Pancreas (tissue), 10 donors: ENCODE measurements at places on chromosomes 13 and 19. TPM values are rescaled to one million over a fixed set of nuclear protein-coding genes. Genes with fewer than 3 reads are reported as not detected.

GRCh38 chr13:49220036-49220855 is at the start of gene MLNR:
TSS of gene MLNR (plus strand) at chr13:49220338. CDS start at chr13:49220338, 0 bp downstream.
- no peak for DNase-seq

- DNase-seq, result no peak
Observed at GRCh38 chr19:51029718-51030117, 3.3 kb upstream of the KLK11 start.

- no peak for DNase-seq
Observed at GRCh38 chr13:109274188-109274821, 512.1 kb downstream of the IRS2 start.

Gene FFAR2
- not detected for total RNA-seq

Gene FUZ
- 8.8 TPM for total RNA-seq

Gene PPP2R1A
- total RNA-seq, result 82.7 TPM

DNA sequence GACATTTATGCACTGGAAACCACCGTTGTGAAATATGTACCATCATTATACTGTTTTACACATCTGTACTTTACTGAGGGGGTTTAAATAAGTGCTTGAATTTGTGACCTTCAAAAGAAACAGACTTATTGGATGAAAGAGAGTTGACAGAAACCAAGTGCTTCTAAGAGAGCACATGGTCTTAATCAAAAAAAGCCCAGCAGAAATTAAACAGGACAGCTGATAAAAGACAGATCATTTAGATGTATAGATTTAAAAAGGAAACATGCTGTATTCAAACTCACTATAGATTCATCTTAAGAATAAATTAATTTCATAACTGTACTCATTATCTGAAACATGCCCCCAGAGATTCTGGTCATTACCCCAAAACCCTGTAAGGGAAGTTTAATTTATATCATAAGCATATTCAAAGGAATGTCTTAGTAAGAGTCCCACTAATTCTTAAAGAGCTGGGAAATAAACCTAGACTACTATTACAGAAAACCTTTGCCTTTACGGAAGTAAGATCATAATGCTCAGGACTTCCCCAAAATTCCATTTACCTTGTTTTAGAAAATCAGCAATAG is 421.8 kb downstream of the DCT start:
- DNase-seq, result no peak

Gene PRKCG
- total RNA-seq, result 0.18 TPM

Gene SHC2
- total RNA-seq, result 76.2 TPM

- DNase-seq, result no peak
Observed at GRCh38 chr19:4521888-4522242, 3.6 kb upstream of the PLIN4 start.

DNA sequence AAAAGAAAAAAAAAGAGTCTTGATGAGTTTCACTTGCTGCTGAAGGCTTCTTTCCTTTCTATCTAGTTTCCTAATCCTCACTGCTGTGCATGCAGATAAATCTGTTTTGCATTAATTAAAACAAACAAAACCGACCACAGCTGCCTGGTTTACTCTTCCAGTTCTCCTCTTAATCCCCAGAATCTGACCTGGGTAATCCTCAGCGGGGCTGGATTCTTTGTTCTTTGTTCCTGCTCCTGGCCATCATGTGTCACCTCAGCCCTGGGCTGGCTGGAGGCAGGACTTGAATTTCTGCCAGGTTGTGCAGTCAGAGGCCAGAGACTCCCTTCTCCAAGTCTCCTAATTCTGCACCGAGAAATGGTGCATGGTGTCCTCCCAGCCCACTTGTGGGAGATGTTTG is 52.2 kb upstream of the CYP4F8 start:
- DNase-seq, result no peak

Gene CABP5
- not detected for total RNA-seq

DNA sequence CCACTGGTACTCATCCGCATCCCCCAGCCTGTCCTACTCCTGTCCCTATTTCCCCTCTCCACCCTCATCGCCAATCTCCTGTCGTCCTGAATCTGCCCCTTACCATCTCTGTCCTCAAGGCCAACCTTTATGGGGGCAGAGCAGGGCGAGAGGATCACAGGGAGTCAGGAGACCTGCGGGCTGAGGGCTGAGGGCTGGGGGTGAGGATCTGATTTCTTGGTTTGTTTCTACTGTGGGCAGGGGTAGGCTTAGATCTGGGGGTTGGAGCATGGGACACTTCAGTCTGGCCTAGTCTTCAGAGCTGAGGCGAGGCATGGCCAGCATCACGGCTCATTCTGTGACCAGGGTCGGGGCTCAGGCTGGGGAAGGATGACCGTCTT is 16.5 kb upstream of the ERCC1 start:
- no peak for DNase-seq

DNA sequence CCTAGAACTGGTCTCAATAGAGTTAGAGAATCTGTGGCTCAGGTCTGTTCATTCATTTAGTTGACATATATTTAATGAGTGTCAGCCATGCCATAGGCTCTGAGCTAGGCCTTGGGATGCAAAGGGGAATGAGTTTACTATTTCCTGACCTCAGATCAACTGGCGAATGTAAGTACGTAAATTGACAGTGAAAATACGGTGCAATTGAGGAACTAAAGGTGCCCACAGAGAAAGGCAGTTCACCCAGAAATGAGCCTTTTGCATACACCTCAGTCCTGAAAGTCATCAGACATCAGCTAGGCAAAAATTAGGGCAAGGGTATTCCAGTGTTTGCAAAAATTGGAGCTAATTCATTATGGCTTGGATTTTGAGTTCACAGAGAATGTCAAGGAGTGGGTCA is 20.6 kb upstream of the UPF3A start:
- no peak for DNase-seq

Gene SMIM17
- not detected for total RNA-seq

Gene KANK2
- 24.3 TPM for total RNA-seq

Gene ZNF791
- 10.0 TPM for total RNA-seq

- no peak for DNase-seq
Observed at GRCh38 chr13:42681326-42682100, 99.9 kb upstream of the FAM216B start.
